ENCODE measurements at places on chromosomes 16 and 17.

GRCh38 chr16:89562939-89563338 is 2.5 kb downstream of the RPL13 start:
- no peak for DNase-seq

DNA sequence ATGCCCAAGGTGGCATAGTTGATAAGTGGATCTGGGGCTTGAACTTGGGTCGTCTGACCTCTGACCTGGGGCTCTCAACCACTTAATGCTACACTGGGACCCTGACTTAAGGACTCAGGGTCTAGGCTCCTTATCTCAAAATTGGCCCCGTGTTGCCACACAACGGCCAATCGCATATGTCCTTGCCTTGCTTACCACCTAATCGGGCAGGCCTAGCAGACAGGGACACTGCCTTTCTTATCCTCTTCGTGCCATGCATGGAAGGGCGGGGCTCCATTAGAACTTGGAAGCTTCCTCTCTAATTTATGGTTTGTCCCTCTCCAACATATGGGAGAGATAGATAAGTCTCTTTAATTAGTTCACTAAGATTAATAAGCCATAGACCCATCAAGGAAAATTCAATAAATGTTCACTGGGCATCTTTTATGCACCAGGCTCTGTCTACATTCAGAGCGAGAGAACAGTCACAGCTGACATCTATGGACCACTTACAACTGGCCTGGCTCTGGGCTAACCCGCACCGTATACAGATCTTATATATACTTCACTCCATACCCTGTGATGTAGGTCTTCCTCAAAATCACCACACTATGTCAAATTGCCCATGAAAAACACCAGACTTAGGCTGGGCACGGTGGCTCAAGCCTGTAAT is 35.1 kb downstream of the CDH1 start:
- DNase-seq: no peak

DNA sequence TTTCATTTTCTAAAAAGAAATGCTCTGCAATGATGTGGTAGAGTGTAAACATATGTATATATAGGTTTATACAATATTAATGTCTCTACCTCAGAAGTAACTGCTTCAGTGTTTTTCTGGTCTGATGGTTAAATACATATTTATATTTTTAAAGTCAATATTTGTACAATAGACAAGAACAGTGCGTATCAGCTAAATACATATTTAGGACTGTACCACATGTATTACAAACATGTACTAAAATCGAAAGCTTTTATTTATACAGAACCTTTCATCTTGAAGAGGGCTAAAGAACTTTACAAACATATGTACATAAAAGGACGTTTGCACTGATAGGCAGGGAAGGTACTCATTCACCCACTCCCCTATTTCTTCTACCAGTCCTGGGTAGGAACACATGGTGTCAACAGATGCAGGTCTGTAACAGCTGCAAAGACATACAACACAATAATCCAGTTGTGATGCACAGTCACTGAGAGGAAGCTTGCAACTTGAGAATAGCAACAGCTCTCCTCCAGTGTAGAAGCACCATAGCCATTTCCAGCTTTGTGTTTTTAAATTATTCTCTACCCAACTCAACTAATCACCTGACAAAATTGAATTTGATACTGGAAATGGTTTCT is 206.9 kb upstream of the C17orf78 start:
- DNase-seq: no peak

DNA sequence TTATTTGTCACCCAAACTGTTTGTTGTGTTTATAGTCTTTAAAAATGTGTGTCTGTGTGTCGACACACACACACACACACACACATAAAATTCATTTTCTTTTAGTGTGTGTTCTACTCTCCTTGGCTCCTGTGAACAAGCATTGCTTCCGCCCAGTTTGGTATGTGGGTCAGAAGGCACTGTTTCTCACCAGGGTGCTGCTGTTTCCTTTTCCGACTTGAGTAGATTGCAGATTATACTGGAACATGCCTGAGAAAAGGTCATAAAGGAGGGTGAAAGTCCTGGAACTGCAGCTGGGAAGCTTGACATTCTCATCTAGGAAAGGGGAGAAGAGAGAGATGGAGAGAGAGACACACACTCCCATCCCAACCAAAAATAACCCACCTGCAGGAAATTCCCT is 330.3 kb downstream of the BCAS3 start:
- no peak for DNase-seq

DNA sequence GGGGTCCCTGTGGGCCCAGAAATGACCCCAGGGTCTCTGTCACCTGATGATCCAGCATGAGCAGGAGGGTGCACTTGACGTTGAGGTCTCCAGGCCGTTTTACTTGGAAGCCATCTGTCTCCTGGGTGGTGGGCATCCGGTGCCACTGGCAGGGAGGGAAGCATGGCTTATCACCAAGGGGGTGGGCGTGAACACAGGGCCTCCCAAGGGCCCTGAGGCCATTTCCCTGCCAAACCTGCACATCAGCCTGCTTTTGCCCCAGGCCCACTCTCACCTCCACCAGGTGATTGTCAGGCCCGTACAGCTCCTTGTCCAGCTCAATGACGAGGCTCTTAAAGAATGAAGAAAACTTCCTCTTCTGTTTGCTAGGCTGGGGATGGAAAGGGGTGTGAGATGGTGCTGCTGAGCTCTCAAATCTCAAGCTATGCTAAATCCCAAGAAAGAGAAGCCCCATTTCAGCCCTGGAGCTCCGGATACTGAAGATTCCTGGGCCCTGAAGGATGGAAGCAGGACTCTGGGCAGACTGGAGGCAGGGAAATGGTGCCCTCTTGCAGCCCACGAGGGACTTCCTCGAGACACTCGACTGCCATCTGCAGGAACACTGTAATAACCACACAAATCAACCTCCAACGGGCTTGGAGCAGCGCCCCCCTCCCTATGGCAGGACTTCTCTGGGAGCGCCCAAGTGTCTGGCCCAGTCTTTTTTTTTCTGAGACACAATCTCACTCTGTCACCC is 7.1 kb upstream of the FTSJ3 start:
- DNase-seq: no peak

GRCh38 chr16:49766225-49766624 is 89.7 kb downstream of the ZNF423 start:
- no peak for DNase-seq

DNA sequence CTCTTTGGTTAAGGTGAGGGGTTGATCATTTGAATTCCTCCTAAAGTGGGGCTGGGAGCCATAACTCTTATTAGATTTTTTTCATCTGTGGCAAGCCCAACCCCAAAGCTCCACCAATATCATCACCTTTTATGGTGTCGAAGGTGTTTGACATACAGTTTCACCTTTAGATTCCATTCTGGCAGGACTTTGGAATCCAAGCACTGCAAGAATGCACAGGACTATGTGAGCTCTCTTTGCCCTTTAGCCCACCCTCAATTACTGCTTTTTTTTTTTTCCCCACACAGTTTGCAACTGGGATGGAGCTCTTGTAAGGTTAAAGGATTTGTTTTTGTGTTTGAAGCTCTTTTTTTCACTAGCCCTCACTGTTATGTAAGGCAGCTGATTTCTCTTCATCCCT is 154.0 kb upstream of the KCNJ16 start:
- DNase-seq: no peak

- DNase-seq: no peak
Observed at GRCh38 chr16:25063865-25064264, 47.7 kb upstream of the LCMT1 start.

GRCh38 chr17:77470800-77471733 is 330.3 kb downstream of the SEC14L1 start:
- DNase-seq: no peak

DNA sequence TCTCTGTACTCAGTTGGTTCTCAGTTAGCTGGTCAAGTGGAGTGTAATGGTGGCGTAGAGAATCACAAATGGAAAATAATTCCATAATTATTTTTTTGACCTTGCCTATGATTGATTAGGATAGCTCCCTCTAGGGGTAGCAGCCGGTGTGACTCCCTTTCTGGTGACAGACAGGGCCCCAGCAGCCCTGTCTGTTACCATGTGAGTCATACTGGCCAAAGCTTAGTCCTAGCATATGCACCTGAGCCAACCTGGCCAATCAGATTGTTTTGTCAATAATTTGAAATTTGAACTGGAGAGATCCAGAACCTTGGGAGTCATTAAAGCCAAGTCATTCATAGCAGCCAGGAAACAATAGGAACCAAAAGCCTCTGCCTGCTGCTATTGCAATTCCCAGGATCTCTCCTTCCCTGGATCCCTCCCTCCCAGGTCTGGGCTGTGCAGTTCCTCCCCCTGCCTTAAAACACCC is 5.6 kb downstream of the PNPO start:
- peak; percentile 15 for DNase-seq

DNA sequence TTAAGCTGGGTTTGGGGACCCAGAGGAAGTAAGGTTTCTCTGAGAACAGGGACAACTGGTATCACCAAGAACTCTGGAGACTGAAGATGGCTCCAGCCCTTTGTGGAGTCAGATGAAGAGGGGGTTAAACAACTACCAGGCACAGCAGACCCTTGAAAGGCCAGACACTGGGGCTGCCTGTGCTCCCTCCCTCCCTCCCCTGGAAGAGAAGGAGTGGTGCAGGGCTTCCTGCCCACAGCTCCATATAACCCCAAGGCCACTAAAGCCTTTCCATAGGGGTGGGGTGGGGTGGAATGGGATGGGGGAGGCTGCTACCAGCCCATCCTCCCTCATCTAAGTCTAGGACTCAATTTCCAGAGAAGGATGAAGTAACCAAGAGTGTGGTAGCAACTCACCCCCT is 66.7 kb downstream of the CCDC182 start:
- DNase-seq: no peak

- DNase-seq: no peak
Observed at GRCh38 chr16:3101018-3101840, 2.1 kb upstream of the ZSCAN10 start.

GRCh38 chr16:60060731-60061130 is 1326.6 kb upstream of the GOT2 start:
- no peak for DNase-seq

DNA sequence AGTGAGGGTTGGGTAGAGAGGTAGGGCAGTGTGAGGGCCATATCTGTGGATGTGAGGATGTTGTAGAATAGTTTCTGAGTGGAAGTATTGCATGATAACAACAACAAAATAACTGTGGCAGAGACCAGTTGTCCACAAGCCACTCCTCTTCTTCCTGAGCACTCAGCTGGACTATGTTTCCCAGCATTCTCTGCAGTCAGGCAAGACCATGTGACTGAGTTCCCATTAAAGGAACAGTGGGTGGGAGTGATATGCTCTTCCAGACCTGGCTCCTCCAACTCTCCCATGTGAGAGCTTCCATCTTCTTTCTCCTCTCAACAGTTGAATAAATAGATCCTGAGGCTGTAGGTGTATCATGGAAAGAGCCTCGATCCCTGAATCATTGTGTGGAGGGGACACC is 272.4 kb downstream of the CBLN1 start:
- DNase-seq: no peak

DNA sequence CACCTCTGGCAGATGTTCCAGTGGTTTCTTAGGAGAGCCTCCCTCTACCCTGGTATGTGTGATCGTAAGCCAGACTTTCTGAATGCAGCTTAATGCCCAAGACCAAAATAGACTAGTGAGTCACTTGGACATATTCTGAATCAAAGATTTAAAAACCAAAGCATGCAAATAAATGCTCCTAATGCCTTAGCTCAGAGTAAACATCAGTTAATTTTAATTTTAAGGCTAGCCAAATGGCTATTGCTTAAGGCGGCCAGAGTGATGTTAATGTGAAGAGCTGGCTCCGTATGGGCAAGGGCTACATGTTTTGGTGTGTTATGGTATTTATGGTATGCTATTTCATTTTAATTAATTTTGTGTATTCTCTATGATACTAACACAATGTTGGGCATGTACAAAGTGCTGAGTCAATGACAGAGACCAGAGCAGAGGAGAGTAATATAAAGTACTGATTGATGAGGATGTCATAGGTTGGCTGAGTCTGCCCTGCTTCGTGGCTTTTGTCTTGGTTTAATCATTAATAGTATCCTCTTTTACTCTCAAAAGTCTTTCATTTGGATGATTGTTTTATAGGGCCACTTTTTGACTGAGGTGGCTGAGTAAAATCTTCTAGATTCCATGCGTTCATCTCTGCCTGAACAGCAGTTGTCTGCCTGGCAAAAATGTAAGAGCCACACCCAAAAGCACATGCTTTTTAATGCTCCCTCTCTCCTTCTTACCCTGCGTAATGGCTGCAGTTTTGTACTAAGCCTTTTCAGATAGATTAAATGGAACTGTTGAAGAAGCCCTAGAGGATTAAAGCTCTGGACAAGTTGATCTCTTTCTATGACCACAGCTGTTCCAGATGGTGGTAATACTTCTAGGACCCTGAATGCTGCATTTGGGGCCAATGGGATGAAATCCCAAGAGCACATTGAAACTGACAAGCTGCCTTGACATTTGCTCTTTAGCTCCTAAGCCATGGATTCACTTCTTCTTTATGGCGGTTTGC is 59.6 kb downstream of the MAP2K6 start:
- DNase-seq: no peak

GRCh38 chr17:76506408-76507345 is 5.5 kb upstream of the RHBDF2 start:
- DNase-seq: peak; percentile 77

GRCh38 chr17:33908363-33909064 is 346.6 kb upstream of the CCL2 start:
- DNase-seq: no peak

- no peak for DNase-seq
Observed at GRCh38 chr16:48905632-48906505, 295.9 kb upstream of the N4BP1 start.
